ENCODE measurements at places on chromosomes 13 and 19.
A peak's percentile ranks its signal among the peaks of the same experiment; 100 is the strongest.

DNA sequence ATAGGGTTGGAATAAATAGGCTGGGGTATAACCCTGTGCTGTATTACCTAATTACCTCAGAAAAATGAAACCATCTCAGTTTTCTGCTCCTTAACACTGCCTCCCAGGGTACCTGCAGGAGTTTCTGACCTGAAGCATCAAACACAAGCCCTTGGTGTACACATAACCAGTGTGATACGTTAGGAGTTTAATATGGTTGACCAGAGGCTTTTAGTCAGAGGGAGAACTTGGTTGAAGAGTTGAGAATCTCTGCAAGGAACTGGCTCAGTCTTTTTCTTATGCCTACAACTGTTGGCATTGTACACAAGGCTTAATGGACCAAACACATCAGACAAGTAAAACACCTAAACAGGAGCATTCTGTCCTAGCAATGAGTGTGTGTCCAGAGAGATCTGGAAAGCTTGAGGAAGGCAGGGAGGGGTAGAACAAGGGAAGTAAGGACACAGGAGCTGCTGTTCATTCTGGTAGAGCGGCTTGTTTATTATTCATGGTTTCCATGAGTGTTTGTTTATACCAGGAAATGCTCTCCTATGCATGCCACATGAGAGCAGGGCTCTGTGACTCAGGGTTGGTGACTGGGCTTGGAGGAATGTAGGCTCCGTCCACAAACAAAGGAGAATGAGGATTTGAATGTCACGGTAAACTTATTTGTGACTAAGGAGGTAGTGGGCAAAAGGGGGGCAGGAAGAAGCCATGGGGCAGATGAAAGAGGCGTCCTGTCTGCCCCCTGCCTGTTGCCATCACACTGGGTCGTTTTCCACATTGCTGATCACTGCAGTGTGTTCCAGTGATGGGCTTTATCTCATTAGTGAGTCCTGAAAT lies 11.9 kb upstream of the SPATA13 start:
- DNase-seq, result peak; percentile 96

- DNase-seq, result no peak
These were observed 51.5 kb downstream of the MCF2L start for GRCh38 chr13:113020323-113021080.

DNA sequence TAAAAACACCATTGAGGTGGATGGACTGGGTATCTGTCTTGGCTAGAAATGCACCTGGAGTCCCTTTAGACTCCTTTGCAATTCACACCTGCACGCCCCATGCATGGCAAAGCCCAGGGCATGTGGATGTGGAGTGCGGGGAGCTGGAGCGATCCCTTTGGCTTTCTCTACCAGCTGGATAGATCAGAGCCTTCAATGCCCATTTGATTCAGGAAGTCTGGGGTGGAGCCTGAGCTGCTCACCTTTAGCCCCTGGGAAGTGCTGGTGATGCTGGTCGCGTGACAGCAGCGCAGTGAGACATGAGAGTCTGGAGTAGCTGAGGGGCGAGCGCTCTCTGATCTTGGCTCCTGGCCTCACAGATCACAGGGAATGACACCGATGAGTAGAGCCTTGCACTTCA lies 4.8 kb upstream of the ZNF536 start:
- DNase-seq, result no peak

- DNase-seq, result peak; percentile 40
These were observed 8.4 kb downstream of the ZNF808 start for GRCh38 chr19:52535771-52536447.

DNA sequence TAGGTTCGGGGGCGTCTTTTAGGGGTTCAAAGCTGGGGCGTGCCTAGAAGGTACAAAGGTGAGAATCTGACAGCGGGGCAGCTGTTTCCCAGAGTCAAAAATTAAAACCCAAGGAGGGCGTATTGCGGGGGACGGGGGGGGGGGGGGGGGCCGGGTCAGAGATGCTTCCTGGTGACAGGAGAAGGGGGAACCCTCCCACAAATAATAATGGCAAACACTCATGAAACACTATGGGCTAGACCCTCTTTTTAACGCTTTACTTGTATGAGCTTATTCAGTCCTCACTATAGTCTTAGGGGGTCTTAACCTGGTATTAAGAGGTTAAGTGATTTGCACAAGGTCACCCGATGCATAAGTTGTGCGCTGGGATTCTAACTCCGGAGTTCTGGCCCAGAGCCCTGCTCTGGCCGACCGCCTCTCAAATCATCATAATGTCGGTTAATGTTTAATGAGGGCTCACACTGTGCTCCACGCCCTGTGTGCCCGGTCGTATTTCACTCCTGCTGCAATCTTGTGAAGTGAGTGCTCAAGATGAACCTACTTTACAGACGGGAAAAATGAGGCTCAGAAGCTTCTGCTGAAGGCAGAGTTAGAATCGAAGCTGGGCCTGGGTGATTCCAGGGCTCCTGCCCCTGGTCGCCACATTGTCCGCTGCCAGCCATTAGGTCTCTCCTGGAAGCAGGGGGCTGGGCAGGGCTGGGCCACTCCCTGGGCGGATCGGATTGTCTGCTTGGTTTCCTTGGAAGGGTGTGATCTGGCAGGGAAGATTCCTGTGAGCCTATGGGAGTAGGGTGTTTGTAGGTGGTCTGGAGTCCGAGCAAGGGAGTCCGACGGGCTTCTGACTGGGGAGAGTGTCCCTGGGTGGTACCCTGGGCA lies 964 bp downstream of the PAK4 start:
- DNase-seq, result no peak

DNA sequence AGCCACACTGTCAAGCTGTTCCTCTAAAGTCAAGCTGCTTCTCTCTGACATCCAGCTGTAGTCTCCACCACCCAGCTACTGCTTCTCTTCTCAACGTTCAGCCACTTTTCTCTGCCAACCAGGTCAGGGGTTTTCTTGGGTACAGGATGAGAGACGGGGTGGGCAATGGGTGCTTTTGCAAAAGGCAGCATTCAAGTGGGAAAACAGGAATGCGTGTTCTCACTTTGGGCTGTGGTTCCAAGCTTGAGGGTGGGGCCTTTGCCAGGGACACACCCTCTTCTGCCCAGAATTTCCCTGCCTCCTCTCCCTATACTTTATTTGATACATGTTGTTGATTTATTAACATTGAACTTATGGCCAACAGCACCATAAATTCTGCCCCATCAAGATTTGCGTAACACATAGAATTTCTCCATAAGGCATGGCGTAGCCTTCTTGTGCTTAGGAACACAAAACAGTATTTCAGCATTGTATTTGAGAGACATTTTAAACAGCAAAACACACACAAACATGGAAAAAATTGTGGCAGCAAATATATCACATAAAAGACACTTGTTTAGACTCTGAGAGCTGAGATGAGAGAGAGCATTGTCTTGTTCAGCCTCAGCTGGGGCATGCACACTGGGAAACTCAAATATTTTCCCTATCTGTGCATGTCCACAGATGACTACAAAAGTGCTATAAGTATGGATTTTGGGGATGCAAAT lies 392.8 kb downstream of the SLITRK6 start:
- DNase-seq, result no peak

- peak; percentile 31 for DNase-seq
These were observed at the start of gene CRYL1 for GRCh38 chr13:20525601-20526544. CRYL1 (minus strand) TSS chr13:20525857; CDS start chr13:20525794, 63 bp downstream.

GRCh38 chr13:112940236-112940635 lies 28.8 kb upstream of the MCF2L start:
- no peak for DNase-seq

DNA sequence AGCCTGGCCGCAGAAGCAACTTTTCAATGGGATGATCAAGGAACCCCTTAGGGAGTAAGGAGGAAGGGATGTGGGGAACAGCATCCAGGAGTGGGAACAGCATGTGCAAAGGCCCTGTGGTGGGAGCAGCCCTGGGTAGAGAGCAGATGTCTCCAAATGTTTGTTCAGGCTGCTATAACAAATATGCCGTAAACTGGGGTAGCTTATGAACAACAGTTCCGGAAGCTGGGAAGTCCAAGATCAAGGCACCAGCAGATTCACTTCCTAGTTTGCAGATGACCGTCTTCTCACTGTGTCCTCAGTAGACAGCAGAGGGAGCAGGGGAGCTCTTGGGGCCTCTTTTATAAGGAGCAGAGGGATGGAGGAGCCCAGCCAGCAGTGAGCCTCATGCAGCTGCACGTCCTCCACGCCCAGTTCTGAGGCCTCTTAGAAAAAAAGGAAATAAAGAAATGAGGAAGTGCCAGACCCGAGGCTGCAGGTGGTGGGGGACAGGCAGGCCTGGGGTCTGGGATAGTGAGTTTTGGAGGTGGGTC lies 4.2 kb upstream of the LRRC25 start:
- no peak for DNase-seq

DNA sequence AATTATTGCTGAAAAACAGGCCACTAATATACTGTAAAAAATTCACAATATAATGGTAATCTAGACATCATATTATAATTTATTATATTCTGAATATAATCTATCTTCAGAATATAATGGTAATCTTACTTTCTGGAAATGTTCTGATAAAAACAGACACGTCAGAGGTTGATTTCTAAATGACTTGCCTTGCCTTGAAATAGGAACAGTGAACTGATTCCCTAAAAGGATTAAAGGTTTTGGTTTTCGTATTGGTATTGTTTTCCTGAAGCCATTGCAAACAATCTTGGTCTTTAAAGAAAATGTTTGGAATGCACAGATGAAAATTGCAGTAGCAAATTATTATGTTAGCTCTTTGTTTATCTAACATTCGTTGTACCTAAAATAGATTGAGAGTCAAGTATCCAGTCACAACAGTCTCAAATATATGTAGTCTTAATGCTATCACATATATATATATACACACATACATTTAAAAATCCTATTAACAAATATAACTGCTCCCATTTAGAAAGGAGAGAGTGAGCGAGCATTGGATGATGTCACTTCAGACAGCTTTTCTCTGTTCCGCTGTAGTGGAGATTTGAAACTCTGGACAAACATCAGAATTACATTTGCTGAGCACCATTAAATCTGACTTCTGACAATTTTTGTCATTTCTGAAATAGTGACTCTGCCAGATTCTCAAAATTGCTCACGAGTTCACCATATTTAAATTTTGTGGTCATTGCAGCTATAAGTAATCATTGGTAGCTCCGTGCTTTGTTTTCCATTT lies 1.7 kb downstream of the ITM2B start:
- DNase-seq, result no peak

GRCh38 chr13:30053939-30054338 lies 203.5 kb upstream of the UBL3 start:
- DNase-seq, result no peak

DNA sequence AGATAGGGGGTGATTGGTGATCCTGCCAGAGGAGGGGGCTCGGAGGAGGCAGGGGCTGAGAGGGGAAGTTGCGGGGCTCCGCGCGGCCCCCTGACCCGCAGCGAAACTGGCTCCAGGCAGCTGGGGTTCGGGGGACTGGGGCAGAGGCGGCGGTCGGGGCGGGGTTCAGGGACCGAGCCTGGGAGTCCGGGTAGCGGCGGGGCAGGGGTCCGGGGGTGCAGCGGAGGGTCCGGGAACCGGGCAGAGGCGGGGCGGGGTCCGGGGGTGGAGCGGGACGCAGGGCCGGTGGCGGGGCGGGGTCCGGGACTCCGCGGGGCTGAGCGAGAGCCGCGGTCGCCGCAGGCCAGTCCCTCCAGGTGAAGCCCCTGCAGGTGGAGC lies 1.2 kb downstream of the MADCAM1 start:
- no peak for DNase-seq

- DNase-seq, result no peak
These were observed 14.6 kb downstream of the FRY start for GRCh38 chr13:32045982-32046785.

DNA sequence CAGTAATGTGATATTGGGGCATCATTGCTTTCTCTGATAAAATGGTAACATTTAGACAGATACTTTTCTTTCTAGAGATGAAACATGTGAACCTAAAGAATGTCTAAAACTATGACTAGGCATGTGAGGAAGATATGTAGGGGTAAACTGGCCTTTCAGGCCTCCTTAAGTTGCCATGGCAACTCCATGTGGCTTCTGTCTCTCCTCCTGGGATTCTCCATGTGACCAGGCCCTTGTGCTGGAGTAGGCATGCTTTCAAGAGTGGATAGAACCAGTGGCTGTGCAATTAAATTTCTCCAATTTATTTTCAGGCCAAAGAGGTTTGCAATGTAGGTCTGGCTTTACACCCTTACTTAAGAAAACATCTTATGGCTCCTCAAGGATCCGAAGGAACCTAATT lies 130.8 kb downstream of the OLFM4 start:
- no peak for DNase-seq

DNA sequence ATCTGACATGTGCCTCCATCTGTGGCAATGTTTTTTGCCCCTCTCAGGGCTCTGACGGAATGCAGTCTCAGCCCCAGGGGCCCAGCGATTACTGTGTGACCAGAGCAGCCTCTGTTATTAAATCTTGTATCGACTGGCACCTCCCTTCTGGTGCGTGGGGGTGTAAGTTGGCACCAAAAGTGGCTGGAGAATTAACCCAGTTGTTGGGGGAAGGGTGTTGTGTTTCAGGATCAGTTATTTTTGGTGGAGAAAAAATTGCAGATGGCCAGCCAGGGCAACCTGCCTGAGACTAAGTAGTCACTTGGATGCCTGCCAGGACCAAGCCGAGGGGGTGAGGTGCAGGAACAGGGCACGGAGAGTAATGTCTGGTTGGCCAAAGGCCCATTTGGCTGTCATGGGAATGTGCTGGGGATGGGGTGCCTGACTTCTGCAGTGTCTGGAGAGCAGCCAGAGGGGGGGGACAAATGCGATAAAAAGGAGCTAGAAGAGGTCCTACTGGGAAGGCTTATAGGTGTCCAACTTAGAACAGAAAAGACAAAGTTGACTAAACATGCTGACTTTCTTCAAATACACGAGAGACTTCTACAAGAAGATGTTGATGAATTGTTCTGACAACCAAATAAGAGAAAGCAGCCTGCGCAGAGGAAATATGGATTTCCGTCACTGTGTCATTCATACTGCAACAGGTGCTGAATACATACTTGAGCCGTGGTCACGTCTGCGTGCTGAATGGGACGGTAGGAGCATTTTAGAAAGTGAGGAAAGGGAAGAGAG lies 69.8 kb downstream of the SIAH3 start:
- DNase-seq, result no peak

DNA sequence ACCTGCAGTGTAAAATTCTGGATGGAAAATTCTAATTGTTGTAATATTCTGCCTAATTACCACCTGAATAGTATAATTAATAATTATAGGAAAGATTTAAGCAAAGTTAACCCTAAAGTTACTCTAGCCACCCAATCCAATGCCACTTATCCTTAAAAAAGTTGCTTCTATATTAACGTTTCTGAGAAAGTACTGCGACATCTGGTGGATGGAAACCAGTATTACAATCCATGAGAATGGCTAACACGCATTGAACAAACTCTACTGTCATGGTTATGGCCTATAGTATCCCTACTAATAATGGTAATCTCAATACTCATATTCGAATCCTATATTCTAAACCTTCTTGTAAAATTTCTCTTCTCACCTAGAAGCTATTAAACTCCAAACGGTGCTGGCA lies 1551.8 kb downstream of the SLITRK1 start:
- no peak for DNase-seq

- no peak for DNase-seq
These were observed 1.7 kb downstream of the ZNF446 start for GRCh38 chr19:58477871-58478270.

DNA sequence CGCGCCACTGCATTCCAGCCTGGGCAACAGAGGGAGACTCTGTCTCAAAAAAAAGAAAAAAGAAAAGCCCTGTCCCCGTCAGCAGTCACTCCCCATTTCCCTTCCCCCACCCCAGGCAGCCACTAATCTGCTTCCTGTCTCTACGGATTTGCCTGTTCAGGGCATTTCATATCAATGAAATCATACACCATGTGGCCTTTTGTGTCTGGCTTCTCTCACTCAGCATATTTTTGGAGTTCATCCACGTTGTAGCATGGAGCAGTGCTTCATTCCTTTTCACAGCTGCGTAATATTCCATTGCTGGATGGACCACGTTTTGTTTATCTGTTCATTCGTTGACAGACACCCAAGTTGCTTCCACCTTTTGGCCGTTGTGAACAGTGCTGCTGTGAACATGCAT lies 36.1 kb upstream of the KLF2 start:
- DNase-seq, result no peak

All from GM04504 (cell line).